ENCODE measurements at places on chromosomes 4 and X.

GRCh38 chr4:99043346-99043745 lies 45.2 kb downstream of the ADH5 start:
- DNase-seq: no peak

- DNase-seq: no peak
Measured at GRCh38 chr4:135239964-135240363, 1038.4 kb upstream of the PABPC4L start.

DNA sequence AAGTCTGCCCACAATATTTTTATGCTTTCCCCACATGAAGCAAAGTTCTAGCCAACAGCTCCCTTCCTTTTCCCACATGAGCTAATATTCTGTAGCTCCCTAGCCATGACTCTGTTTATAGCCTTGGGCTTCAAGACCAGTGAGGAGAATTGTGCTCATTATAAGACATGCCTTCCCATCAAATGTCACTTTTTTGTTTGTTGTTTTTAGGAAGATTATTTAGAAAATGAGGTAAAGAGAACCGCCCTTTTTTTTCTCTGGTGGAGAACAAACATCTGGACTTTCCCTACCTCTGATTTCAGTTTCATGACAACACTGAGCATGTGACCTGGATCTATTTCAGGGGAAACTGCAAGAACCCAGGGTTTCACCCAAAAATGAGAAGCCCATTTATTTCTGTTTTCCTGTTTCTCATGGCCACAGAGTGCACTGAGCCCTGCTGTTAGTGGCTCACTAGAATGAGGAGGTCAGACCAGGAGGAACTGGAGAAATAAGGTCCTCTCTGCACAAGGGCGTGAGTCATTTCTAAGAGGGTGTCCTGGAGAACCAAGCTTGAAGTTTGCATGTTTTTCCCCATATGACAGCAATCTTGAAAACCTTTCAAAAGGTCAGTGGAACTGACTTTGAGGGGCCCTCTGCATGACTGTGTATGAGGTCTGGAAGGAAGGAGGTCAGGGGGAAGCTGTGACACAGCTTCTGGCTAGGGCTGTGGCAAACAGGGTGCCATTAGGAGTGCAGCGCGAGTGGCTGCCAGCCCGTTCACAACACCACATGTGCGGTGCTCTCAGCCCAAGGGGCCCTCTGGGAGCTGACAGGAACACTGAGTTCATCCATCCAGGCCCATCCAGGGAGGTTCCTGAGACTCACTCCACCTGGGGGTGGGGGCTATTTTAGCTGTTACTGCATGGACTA lies 55.2 kb downstream of the CHST7 start:
- DNase-seq: peak; percentile 9

DNA sequence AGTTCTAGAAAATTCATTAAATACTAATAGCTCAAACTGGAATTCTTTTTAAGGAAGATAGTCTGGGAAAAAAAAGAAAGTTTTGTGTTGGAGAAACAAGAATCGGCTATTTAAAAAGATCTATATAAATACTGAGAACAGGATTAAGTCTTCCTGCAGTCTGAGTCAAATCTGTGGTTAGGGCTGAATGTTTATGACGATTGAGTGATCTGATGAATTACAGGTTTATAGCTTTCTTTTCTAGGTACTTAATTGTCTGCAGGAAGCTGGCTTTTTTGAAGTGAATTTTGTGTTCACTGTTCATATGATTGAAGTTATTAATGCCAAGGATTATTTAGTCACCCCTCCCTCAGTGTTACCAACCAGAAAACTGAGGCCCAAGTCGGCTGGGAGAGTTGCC lies 42.2 kb downstream of the TLL1 start:
- no peak for DNase-seq
